Right atrium auricular region (tissue), 2 donors: ENCODE measurements at places on chromosomes 13 and 19. TPM values are rescaled to one million over a fixed set of nuclear protein-coding genes. Genes with fewer than 3 reads are reported as not detected.

Gene CEACAM21
- total RNA-seq: 1.3 TPM

Gene FCER2
- total RNA-seq: not detected

Gene PSG7
- total RNA-seq: not detected

Gene LATS2
- total RNA-seq: 33.3 TPM

Gene CLIP3
- total RNA-seq: 5.1 TPM

Gene ZNF468
- total RNA-seq: 13.8 TPM

Gene PPP1R37
- total RNA-seq: 22.9 TPM

DNA sequence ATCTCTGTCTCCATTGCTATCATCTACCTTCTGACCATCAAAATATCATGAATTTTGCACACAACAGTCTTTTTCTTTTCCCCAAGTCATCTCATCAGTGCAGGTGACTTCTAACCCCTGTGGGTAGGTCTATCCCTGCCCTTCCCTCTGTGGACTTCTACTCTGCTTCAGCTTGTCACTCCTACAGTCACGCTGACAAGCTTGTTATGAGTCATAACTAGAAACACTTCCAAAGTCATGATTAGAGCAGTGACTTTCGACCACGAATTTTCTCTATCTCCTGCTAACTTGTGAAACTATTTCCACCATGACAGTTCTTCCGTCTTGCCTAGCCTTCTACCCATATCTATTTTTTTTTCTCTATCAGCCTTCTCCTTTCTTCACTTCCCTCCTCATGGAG is 343.7 kb upstream of the ARGLU1 start:
- no peak overlapping the region for H3K27ac ChIP-seq
- H3K27me3 ChIP-seq: no peaks in the 10 kb centered on the region
- no peaks in the 10 kb centered on the region for H3K36me3 ChIP-seq
- no peak overlapping the region for H3K4me3 ChIP-seq
- no peaks in the 10 kb centered on the region for H3K4me1 ChIP-seq

- no peak overlapping the region for H3K27ac ChIP-seq
- DNase-seq: no peak
- no peaks in the 10 kb centered on the region for H3K36me3 ChIP-seq
- H3K4me1 ChIP-seq: no peaks in the 10 kb centered on the region
Observed at GRCh38 chr19:14774373-14774772, 4.0 kb downstream of the ADGRE2 start.

DNA sequence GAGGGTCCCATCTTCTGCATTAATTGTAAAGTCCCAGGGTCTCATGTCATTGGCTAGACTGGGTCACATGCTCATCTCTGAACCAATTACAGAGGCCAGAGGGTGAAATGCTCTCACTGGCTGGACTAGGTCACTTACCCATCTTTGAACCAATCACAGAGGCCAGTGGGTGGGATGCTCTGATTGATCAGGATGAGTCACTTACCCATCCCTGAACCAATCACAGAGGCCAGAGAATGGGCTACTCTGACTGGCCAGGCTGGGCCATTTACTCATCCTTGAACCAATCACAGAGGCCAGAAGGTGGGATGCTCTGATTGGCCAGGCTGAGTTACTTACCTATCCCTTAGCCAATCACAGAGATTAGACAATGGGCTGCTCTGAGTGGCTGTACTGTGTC is 5.3 kb downstream of the MISP start:
- H3K4me3 ChIP-seq: no peak overlapping the region
- no peaks in the 10 kb centered on the region for H3K4me1 ChIP-seq
- no peak overlapping the region for H3K27ac ChIP-seq
- no peak for DNase-seq
- H3K27me3 ChIP-seq: no peaks in the 10 kb centered on the region

DNA sequence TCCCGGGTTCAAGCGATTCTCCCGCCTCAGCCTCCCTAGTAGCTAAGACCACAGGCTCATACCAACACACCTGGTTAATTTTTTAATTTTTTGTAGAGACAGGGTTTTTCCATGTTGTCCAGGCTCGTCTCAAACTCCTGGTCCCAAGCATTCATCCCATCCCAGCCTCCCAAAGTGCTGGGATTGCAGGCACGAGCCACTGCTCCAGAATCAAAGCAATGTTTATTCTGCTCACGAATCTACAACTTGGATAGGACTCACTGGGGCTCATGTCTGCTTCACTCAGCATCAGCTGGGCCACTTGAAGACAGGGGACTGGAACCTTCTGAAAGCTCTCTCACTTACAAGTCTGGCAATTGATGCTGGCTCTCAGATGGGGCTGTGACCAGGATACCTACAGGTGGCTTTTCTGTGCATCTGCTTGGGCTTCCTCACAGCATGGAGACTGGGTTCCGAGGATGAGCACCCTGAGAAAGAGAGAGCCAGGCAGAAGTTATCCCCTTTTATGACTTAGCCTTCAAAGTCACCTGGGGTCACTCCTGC is 8.2 kb upstream of the ZNF792 start:
- H3K36me3 ChIP-seq: no peaks in the 10 kb centered on the region
- H3K27me3 ChIP-seq: no peaks in the 10 kb centered on the region
- no peak overlapping the region for H3K4me3 ChIP-seq
- no peak overlapping the region for H3K27ac ChIP-seq

GRCh38 chr13:28843639-28844038 is 23.5 kb downstream of the MTUS2 start:
- no peak overlapping the region for H3K27ac ChIP-seq
- no peak overlapping the region for H3K4me3 ChIP-seq
- no peaks in the 10 kb centered on the region for H3K36me3 ChIP-seq
- no peak for DNase-seq
- H3K27me3 ChIP-seq: no peaks in the 10 kb centered on the region

- H3K4me3 ChIP-seq: no peak overlapping the region
- H3K27ac ChIP-seq: no peak overlapping the region
- no peaks in the 10 kb centered on the region for H3K36me3 ChIP-seq
- DNase-seq: no peak
- H3K4me1 ChIP-seq: peaks cover 2% of the 10 kb centered on the region
Observed at GRCh38 chr19:11457115-11457514, 21.7 kb downstream of the PRKCSH start.

DNA sequence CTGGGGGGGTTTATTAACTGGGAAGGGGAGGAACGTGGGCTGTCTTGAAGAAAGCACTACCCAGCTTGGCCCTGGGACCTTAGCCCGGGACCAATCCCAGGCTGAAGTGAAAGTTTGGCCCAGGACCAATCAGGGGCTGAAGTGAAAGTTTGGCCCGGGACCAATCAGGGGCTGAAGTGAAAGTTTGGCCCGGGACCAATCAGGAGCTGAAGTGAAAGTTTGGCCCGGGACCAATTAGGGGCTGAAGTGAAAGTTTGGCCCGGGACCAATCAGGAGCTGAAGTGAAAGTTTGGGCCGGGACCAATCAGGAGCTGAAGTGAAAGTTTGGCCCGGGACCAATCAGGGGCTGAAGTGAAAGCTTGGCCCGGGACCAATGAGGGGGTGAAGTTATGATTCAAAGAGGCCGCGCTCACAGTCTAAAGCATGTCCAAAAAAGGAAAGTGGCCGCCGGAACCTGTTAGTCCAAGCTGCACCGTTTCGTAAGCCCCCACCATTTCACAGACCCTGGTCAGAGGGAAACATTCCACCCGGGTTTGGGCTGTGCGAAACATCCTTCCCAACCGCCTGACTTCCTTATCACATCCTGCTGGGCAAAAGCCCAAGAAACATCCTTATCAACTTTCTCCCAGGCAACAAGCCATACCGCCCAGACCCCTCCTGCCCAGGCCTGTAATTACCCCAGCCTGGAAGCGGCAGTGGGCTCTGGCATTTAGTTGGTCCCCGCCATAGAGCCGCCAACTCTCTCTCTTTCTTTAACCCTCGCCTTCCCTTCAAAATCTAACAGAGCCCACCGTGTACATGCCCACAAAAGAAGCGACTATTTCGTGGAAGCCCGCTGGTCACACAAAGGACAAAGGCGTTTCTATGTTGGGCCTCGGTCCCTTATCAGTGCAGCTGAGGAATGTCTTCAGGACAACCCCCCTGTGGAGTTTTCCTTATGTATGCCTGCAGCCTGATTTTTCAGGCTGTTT is 1.1 kb downstream of the ZNF850 start:
- no peaks in the 10 kb centered on the region for H3K27me3 ChIP-seq
- H3K4me3 ChIP-seq: peak overlapping the region; percentile 72
- H3K4me1 ChIP-seq: peaks cover 20% of the 10 kb centered on the region
- DNase-seq: peak; percentile 81

DNA sequence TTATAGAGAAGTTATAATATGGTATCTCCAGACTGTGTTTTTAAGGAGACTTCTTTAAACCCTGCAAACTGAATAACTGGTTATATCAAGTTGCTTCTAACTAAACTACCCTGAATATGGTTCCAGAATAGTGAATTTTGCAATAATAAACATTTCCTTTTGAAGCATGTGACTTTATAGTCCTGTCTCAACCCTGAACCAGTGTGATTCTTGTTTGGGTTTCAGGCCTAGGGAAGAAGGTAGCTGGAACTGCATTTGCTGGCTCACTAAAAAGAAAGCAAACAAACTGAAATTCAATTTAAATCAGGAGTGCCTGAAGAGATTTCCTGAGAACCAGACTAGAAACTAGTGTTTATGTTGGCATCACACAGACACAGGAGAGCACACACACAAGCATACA is 4.9 kb downstream of the ARHGEF7 start:
- no peak overlapping the region for H3K4me3 ChIP-seq
- DNase-seq: no peak
- H3K27ac ChIP-seq: no peak overlapping the region
- H3K27me3 ChIP-seq: no peaks in the 10 kb centered on the region
- H3K4me1 ChIP-seq: no peaks in the 10 kb centered on the region

GRCh38 chr13:100530671-100531213 is 57.8 kb downstream of the GGACT start:
- H3K4me1 ChIP-seq: no peaks in the 10 kb centered on the region

DNA sequence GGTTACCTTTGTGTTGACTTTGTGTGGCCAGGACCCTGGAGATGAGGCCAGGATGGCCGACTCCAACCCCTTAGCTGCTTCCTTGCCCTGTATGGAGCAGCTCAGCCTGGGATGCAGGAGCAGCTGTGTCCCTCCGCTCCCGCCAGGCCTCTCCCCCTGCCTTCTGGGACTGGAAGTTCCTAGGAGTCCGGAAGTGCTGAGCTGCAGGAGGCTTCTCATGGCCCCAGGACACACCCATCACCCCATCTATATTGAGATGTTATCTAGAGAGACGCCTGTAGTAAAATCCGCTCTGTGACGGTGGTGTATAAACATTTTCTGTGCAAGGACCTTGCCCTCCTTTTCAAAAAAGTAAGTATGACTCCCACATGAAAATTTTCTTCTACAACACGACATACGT is 27.0 kb downstream of the WTIP start:
- no peaks in the 10 kb centered on the region for H3K36me3 ChIP-seq
- DNase-seq: no peak
- no peaks in the 10 kb centered on the region for H3K4me1 ChIP-seq

GRCh38 chr19:45645068-45645630 is 6.0 kb upstream of the EML2 start:
- peak overlapping the region; percentile 41 for H3K4me3 ChIP-seq
- H3K27me3 ChIP-seq: no peaks in the 10 kb centered on the region
- no peaks in the 10 kb centered on the region for H3K36me3 ChIP-seq
- H3K27ac ChIP-seq: no peak overlapping the region
- no peak for DNase-seq

DNA sequence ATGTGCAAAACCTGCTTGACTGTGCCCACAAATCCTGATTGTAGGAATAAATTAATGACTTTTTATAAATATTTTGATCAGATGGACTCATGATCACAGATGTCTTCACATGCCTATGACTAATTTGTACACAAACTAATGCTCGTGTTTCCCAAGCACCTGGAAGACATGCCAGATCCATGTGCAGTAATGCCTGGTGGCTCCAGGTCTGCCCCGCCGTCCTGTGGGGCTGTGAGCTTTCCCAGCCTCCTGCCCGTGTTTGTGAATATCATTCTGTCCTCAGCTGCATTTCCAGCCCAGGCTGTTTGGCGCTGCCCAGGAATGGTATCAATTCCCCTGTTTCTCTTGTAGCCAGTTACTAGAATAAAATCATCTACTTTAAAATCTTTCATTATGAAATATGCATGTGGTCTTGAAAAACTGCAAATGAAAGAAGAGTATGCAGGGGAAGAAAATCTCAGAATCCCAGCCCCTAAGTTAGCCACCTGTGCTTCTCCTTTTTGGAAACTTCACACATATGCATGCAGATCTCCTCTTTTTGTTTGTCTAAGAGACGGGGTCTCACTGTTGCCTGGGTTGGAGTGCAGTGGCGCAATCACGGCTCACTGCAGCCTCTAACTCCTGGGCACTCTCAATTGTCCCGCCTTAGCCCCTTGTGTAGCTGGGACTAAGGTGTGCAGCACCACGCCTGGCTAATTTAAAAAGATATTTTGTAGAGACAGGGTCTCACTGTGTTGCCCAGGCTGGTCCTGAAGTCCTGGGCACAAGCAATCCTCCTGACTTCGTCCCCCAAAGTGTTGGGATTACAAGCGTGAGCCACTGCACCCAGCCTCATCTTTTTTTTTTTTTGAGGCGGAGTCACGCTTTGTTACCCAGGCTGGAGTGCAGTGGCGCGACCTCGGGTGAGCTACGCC is 6.2 kb downstream of the RPL28 start:
- no peak overlapping the region for H3K4me3 ChIP-seq
- no peaks in the 10 kb centered on the region for H3K27me3 ChIP-seq
- H3K27ac ChIP-seq: no peak overlapping the region
- DNase-seq: no peak
- H3K4me1 ChIP-seq: no peaks in the 10 kb centered on the region

- H3K36me3 ChIP-seq: no peaks in the 10 kb centered on the region
- H3K27me3 ChIP-seq: no peaks in the 10 kb centered on the region
- no peak for DNase-seq
- no peaks in the 10 kb centered on the region for H3K4me1 ChIP-seq
- H3K4me3 ChIP-seq: no peak overlapping the region
- H3K27ac ChIP-seq: no peak overlapping the region
Observed at GRCh38 chr13:30576528-30576927, 41.2 kb upstream of the USPL1 start.

DNA sequence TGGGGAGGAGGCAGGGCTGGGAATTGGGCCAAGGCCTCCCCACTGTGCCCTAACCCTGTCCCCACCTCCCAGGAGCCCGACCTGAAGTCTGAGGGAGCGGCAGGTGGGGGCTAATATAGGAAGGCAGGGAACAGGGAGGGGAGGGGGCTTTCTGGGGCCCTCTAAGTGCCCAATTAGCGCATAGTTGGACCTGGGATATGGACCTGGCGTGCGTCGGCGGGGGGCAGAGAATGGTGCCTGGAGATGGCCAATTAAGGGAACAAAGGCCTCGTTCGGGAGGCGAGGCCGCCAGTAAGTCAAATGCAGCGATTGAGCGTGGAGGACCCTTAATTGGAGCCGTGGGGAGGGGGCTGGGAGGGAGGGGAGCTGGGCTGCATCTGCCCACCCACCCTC is at the start of gene C19orf85:
Gene C19orf85, minus strand, starts transcription at position 90 of the 393 bp plus-strand sequence. CDS start 197 bp downstream, outside the sequence.
- H3K4me1 ChIP-seq: peaks cover 35% of the 10 kb centered on the region
- no peak within 1 kb of the TSS for H3K4me3 ChIP-seq
- no peaks in the 10 kb centered on the region for H3K27me3 ChIP-seq
- DNase-seq: no peak

- no peaks in the 10 kb centered on the region for H3K4me1 ChIP-seq
- no peak for DNase-seq
- H3K27me3 ChIP-seq: no peaks in the 10 kb centered on the region
Observed at GRCh38 chr13:88802886-88803285, 1131.7 kb downstream of the SLITRK5 start.
